NCI-H187 (cell line): ENCODE measurements at places on chromosomes 7 and 10.
A peak's percentile ranks its signal among the peaks of the same experiment; 100 is the strongest.

DNA sequence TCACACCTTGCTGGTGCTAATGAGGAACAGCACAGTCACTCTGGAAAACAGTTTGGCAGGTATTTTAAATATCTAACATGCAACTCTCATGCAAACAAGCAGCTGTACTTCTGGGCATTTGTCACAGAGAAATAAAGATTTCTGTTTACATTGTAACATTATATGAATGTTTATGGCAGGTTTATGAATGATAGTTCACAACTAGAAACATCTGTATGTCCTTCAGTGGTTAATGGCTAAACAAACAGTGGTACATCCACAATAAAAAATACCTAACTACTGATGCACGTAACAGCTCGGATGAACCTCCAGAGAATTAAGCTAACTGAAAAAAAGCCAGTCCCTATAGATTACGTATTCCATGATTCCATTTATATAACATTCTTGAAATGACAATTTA lies 109.6 kb downstream of the GPR37 start:
- DNase-seq, result no peak

DNA sequence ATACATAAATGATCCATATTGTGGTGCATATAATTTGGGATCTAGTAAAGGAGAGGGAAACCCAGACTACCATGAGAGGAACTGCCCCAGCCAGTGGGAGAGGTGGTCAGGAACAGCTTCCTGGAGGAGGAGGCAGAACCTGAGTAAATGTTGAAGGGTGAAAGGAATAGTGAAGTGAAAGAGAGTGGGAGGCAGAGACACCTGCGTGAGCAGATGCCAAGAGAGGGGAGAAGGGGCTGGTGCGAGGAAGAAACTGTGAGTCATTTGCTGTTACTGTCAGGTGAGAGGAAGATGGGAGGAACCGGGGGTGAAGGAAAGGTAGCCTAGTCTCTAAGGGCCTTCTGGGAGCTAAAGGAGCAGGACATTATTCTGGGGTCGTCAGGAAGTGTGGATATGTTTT lies 294.8 kb downstream of the GRID1 start:
- no peak for DNase-seq

DNA sequence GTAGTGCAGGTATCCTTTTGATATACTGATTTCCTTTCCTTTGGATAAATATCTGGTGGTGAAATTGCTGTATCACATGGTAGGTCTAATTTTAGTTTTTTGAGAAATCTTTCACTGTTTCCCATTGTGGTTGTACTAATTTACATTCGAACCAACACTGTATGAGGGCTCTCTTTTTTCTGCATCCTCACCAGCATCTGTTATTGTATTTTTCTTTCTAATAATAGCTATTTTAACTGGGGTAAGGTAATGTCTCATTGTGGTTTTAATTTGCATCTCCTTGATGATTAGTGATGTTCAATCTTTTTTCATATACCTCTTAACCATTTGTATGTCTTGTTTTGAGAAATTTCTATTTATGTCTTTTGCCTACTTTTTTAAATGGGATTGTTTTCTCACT lies 335.4 kb upstream of the MTPN start:
- no peak for DNase-seq

- DNase-seq, result no peak
These were observed 64.3 kb upstream of the GPR22 start for GRCh38 chr7:107405559-107405958.

GRCh38 chr10:71271662-71272055 lies 47.4 kb upstream of the SLC29A3 start:
- DNase-seq, result no peak

DNA sequence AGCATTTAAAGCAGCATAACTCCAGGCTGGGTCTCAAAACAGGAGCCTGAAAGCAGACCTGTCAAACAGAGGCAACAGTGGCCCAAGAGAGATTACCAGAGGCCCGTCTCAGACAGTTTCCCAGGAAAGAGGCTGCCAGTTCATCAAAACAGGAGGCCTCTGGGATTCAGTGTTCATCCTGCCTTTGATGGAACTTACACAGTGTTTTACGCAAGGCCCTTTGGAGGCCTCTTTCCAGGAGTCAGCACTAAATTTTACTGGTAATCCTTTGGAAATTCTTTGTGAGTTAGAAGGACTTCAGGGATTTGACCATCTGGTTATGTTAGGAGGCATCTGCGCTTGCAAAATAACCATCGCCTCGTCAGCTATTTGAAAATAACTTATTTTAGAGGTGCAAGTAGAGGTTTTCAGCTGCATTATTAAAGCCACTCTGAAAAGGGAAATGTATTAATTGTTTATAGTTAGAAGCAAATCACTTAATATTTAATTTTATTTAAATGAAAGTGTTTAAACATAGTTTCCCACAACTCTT lies 501.2 kb upstream of the COBL start:
- DNase-seq, result no peak

DNA sequence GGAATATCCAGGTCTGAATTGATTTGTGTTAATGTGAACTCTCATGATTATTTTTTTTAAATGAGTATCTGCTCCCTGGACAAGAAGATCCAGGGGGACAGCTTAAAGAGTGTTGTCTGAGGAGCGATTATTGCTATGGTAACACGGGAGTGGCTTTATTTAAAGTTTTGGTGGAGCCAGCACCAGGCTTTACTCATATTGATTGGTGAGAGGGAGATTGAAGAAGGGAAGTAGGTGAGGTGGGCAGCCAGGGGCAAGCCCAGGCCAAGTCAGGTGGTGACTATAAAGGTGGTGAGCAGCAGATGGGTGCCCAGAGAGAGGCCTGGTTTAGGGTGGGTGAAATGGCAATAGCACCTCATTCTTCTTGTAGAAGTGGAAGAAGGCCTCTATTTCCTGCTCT lies 10.2 kb upstream of the AGR2 start:
- no peak for DNase-seq

GRCh38 chr7:32765185-32765584 lies 126.4 kb downstream of the KBTBD2 start:
- no peak for DNase-seq

DNA sequence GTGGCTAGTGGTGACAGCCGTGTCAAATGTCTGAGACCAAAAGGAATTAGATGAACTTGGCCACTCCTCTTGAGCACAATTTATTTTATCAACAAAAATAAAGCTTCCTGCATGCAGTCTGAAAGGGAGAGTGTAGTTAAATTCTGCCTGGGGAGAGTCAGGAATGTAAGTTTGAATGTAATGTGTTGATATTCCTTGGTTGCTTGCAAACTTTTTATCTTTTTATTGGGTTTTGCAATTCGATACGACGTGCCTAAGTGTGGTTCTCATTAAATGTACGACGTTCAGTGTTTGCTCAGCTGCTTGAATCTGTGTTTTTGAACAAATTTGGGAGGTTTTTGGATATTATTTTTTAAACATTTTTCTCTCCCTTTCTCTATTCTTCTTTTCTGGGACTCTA lies 839.9 kb downstream of the CCSER2 start:
- DNase-seq, result no peak

- peak; percentile 9 for DNase-seq
These were observed 113.3 kb upstream of the CREB5 start for GRCh38 chr7:28298870-28299518.

DNA sequence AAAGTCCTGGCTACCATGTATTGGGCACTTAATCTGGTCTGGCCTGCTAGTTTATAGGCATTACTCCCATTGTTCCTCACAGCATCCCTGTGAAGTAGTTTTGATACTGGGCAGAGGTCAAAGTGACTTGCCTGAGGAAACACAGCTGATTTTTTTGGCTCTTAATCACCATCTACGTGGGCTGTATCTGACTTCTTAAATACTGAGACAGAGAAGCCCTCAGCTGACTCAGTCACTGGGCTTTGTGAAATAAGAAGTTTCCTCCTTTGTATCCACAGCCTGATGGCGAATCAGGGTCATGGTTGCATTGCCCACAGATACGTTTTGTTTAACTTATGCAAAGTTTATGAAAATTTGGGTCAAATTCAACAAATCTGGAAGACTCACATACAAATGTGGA lies 13.2 kb downstream of the TACR2 start:
- DNase-seq, result no peak

DNA sequence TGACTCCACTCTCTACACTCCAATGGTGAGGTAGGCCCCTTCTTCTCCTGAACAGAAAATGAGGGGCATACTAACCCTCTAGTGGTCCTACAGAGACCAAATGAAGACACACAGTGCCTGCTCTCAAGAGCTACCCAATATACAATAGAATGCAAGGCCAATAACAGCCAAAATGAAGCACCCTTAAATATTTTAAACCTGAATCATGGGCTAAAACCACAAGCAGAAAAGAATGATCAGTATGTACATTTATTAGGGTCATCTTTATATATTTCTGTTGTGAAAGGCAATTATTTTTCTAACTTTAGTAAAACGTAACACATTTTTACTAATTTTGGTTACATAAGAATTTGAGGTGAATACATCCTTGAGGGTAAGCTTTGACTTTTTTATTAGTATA lies 49.9 kb upstream of the COL1A2 start:
- no peak for DNase-seq

- no peak for DNase-seq
These were observed 169.5 kb downstream of the C1GALT1 start for GRCh38 chr7:7351832-7352231.

- DNase-seq, result no peak
These were observed 27.3 kb upstream of the CADPS2 start for GRCh38 chr7:122913608-122914007.

DNA sequence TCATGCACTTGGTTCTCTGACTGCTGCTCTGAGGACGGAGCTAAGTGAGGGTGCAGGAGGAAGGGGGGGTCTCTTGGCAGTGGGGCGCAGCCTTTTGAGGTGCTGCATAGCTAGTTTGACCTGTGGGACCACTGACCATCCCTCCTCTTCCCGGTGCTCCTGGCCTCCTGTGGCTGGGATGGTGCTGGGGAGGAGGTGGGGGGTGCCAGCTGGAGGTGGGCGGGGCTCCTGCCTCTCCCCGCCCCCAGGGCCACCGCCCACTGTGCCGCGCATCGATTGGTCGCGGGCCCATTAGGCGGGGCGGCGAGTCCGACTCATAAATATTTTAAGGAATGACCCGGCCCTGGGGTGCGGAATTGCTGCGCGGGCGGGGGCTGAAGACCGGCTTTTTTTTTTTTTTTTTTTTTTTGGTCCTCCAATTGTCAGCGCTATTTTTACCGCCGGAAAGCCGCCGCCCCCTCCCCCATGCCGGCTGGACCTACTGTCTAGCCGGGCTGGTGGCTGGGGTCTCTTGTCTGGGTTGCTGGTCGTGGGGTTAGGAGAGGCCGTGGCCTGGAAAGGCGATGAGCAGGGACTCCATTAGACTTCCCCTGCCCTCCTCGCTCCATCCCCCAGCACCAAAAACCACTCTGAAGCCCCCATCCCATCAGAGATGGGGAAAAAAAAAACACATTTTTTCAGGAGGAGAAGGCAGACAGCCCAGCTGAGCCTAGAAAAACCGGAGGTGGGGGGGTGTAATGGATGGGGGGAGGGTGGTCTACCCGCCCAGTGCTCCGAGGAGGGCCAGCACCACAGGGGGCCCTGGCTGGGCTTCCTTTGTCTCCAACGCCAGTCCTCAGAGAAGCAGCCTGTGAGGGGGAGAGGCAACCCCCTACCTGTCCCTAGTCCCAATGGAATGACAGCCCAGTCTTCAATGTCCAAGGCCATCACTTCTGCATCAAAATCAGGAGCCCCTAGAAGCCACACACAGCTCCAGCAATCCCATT lies 6.4 kb downstream of the SH2B2 start:
- no peak for DNase-seq

DNA sequence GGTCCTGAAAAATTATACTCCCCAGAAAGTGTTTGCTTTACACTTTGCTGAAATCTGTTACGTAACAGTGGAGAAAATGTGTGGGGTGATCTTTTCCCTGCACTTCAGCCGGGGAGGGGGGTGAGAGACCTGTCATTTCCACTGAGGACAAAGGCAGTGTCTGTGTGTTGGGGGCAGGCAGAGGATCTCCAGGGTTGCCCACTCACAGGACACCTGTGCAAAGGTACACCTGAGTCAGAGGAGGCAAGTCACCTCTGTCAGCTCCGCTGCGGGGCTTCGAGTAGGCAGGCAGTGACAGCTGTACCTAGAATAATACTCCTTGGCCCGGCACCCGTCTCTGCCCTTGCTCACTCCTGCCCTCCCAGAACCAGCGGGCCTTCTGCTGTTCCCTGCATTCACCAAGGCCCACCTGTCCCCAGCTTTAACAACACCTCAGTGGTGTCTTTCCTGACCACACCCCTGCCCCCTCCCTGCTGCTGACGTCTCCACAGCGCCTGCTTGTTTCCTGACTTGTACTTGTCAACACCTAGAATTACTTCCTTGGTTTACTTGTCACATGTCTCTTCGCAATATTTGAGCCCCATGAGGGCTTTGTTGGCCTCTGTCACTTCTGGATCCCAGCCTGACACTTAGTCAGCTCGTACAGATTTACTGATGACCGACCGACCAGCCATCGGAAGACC lies 159.2 kb downstream of the NEURL1 start:
- DNase-seq, result no peak

- no peak for DNase-seq
These were observed 107.9 kb downstream of the JCAD start for GRCh38 chr10:29951441-29951931.

- no peak for DNase-seq
These were observed 28.6 kb upstream of the VCL start for GRCh38 chr10:73969224-73969841.

- DNase-seq, result no peak
These were observed 448.5 kb downstream of the KCNMA1 start for GRCh38 chr10:77189075-77189474.

DNA sequence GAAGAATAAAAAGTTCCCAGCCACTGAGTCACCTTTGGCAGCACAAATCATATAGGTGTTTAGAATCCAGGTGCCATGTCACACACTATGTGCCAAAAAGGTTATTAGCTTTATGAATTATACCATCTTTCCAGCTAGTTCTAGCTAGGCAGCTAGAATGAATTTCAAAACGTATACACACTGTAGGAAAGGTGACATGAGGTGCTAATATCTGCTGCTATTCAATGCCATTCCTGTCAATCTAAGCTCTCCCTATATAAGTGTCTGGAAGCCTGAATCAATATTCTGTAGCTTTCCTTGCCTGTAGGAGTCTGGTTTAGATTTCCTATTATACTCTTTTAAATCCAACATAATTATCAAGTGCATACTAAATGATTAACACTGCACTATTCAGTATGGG lies 868.6 kb downstream of the GATA3 start:
- DNase-seq, result no peak

- no peak for DNase-seq
These were observed 380.1 kb downstream of the HPSE2 start for GRCh38 chr10:98855403-98856189.

DNA sequence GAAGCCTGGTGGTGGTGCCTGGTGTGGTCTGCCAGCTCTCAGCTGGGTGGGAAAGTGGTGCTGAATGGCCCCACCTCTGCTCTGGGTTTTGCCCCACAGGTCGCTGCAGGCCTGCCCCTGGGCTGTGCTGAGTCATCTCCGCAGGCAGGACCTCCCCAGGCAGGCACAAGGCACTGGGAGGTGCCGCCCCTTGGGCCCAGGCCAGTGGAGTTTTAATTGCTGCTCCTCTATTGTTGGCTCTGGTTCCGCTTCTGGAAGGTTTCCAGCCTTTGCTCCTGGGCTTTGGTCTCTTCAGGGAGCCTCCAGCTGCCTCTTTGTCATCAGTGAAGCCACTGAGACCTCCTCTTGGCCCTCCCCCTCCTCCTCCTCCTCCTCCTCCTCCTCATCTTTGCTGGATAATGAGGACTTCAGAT lies 180.3 kb upstream of the GRB10 start:
- DNase-seq, result no peak
